Naive thymus-derived CD4-positive, alpha-beta T cell (primary cell): ENCODE measurements at places on chromosomes 11 and 22. TPM values are rescaled to one million over a fixed set of nuclear protein-coding genes. Genes with fewer than 3 reads are reported as not detected.

GRCh38 chr11:31414338-31414737, 44.7 kb downstream of the DNAJC24 start:
- DNase-seq: no peak
- H3K27ac ChIP-seq: no peak overlapping the region
- H3K36me3 ChIP-seq: peaks cover 5% of the 10 kb centered on the region
- H3K4me1 ChIP-seq: no peaks in the 10 kb centered on the region
- H3K27me3 ChIP-seq: no peaks in the 10 kb centered on the region

DNA sequence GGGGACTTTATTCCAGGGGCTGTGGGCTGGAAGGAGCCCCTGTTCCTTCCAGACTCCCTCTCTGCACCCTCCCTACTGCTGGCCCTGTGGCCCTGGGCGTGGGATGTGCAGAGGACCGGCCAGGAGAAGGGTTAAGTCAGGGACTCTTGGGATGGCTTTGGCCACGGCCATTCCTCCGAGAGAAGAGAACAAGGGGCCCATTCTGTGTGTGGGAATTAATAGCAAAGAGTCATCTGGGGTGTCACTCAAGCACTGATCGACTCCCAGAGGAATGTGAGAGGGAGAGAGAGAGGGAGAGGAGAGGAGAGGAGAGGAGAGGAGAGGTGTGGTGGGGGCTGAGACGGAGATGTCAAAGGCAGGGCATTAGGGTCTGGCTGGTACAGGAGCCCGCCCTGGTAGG, 14.2 kb upstream of the SOX10 start:
- H3K36me3 ChIP-seq: no peaks in the 10 kb centered on the region
- peaks cover 43% of the 10 kb centered on the region for H3K4me1 ChIP-seq
- no peak overlapping the region for H3K4me3 ChIP-seq
- no peak overlapping the region for H3K27ac ChIP-seq
- H3K27me3 ChIP-seq: no peaks in the 10 kb centered on the region
- DNase-seq: no peak

- DNase-seq: no peak
- H3K27ac ChIP-seq: peak overlapping the region; percentile 71
- H3K27me3 ChIP-seq: no peaks in the 10 kb centered on the region
- peaks cover 79% of the 10 kb centered on the region for H3K4me1 ChIP-seq
Observed at GRCh38 chr11:48006301-48006992, 26.1 kb downstream of the PTPRJ start.

GRCh38 chr11:59841514-59841913, 3.8 kb downstream of the CBLIF start:
- no peaks in the 10 kb centered on the region for H3K36me3 ChIP-seq
- H3K27ac ChIP-seq: no peak overlapping the region
- no peaks in the 10 kb centered on the region for H3K27me3 ChIP-seq
- no peaks in the 10 kb centered on the region for H3K4me1 ChIP-seq
- DNase-seq: no peak

- H3K4me1 ChIP-seq: peaks cover 27% of the 10 kb centered on the region
- no peaks in the 10 kb centered on the region for H3K36me3 ChIP-seq
- H3K27me3 ChIP-seq: no peaks in the 10 kb centered on the region
- H3K4me3 ChIP-seq: no peak overlapping the region
- no peak for DNase-seq
- no peak overlapping the region for H3K27ac ChIP-seq
Observed at GRCh38 chr11:67309166-67309565, 5.8 kb downstream of the SSH3 start.

- no peak overlapping the region for H3K27ac ChIP-seq
- DNase-seq: no peak
- H3K4me1 ChIP-seq: no peaks in the 10 kb centered on the region
- no peak overlapping the region for H3K4me3 ChIP-seq
- H3K36me3 ChIP-seq: no peaks in the 10 kb centered on the region
Observed at GRCh38 chr22:20155330-20156041, 4.6 kb upstream of the CCDC188 start.

DNA sequence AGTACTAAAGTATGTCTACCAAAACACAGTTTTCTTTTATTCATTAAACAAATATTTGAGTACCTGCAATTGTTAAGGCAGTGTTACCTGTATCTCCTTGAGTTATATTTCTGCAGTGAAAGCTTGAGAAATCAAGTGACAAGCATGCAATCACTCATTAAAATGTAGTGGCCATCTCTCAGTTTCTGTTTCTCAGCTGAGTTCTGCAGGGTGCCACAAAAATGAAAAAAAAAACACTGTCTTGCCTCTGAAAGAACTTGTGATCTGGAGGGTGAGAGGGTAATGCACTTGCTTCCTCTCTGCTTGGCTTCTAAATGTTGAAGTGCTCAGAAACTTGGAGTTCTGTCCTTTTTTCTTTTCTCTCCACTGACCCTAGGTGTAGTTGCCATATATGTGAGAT, 6.8 kb downstream of the QSER1 start:
- H3K27me3 ChIP-seq: no peaks in the 10 kb centered on the region
- H3K27ac ChIP-seq: no peak overlapping the region
- DNase-seq: no peak
- no peaks in the 10 kb centered on the region for H3K36me3 ChIP-seq

DNA sequence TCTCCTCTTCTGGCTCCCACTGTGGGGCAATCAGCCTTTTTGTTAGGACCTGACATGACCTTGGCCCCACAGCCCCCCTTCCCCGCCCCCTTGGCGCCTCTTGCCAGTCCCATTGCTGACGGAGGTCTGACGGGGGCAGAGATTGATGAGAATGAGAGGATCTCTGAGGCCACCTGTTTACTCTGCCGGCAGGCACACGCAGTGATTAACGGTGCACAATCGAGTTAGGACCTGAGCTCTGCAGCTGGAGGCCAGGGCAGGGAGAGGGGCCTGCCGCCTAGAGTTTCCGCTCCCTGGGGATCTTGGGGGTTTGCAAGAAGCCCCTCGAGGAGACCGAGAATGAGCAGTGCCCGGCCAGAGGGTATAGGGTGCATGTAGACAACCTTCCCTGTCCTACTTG, 6.8 kb upstream of the CHRM1 start:
- H3K36me3 ChIP-seq: no peaks in the 10 kb centered on the region
- peaks cover 9% of the 10 kb centered on the region for H3K4me1 ChIP-seq
- H3K4me3 ChIP-seq: no peak overlapping the region
- no peak overlapping the region for H3K27ac ChIP-seq
- peaks cover 17% of the 10 kb centered on the region for H3K27me3 ChIP-seq

DNA sequence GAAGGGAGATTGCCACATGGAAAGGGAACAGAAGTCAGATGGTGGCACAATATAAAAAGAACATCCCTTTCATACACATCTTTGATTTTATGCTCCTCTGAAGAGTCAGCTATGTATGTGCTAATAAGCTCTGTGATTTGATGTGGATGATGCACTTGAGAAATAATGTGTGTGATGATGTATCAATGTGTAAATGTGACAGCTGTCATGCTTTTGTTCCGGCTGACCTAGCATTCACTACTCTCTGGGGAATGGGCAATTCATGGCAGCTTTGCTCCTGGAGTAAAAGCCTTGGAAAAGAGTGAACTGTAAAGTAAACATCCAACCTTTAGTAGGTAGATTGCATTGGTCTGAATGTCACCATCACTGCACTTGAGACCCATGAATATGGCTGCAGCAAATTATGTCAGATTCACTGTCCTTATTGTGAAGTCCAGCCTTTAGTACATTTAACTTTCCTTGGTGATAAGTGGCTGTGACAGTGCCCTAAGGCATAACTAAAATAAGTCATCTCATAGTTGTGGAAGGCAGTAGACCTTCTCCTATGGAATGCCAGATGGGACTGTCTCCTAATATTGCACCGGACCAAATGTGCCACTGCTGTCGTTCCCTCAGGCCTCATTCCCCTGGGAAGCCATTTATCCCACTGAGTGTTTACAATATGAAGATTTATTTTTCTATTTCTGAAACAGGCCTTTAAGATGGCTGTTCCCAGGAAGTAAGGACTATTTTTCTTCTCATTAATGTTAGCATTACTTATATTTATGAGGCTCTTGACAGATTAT, 178.2 kb upstream of the CCDC90B start:
- H3K27me3 ChIP-seq: no peaks in the 10 kb centered on the region
- H3K27ac ChIP-seq: no peak overlapping the region
- no peaks in the 10 kb centered on the region for H3K36me3 ChIP-seq

DNA sequence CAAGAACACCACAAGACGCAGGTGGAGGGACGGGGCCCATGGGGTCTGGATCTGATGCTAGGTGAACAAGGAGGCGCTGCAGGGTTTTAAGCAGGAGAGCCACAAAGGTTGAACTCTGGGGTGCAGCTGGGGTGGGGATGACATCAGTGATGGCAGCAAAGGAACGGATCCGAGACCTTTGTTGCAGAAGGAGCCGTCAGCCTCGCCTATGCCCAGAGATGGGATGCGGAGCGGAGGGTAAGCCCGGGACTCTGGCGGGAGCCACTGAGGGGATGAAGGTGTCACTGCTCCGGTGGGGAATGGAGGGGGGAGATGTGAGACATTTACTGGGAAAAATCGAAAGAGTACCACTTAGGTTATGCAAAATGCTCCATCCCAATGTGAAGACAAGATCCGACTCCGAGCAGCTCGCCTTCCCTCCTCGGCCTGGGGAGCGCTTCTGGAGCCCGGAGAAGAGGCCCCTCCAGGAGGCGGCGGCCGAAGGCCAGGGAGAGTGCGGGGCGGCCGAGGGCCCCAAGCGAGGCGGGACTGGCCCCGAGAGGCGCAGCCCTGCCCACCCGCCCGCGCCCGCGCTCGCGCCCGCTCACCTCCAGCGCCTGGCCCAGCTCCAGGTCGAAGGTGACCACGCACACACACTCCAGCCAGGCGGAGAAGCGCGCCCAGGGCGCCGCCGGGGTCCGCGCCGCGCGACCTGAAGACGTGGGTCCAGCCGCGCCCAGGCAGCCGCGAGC, 422 bp downstream of the DENND6B start:
- H3K27me3 ChIP-seq: no peaks in the 10 kb centered on the region
- peak overlapping the region; percentile 45 for H3K27ac ChIP-seq

- no peak overlapping the region for H3K4me3 ChIP-seq
- no peak overlapping the region for H3K27ac ChIP-seq
- no peak for DNase-seq
- H3K27me3 ChIP-seq: no peaks in the 10 kb centered on the region
- H3K4me1 ChIP-seq: peaks cover 3% of the 10 kb centered on the region
- H3K36me3 ChIP-seq: peaks cover 11% of the 10 kb centered on the region
Observed at GRCh38 chr22:24444729-24445466, 17.5 kb downstream of the ADORA2A start.

- no peak overlapping the region for H3K27ac ChIP-seq
- no peak for DNase-seq
- no peaks in the 10 kb centered on the region for H3K36me3 ChIP-seq
- H3K4me1 ChIP-seq: no peaks in the 10 kb centered on the region
- H3K27me3 ChIP-seq: no peaks in the 10 kb centered on the region
Observed at GRCh38 chr11:75627906-75628668, 40.8 kb downstream of the MAP6 start.

DNA sequence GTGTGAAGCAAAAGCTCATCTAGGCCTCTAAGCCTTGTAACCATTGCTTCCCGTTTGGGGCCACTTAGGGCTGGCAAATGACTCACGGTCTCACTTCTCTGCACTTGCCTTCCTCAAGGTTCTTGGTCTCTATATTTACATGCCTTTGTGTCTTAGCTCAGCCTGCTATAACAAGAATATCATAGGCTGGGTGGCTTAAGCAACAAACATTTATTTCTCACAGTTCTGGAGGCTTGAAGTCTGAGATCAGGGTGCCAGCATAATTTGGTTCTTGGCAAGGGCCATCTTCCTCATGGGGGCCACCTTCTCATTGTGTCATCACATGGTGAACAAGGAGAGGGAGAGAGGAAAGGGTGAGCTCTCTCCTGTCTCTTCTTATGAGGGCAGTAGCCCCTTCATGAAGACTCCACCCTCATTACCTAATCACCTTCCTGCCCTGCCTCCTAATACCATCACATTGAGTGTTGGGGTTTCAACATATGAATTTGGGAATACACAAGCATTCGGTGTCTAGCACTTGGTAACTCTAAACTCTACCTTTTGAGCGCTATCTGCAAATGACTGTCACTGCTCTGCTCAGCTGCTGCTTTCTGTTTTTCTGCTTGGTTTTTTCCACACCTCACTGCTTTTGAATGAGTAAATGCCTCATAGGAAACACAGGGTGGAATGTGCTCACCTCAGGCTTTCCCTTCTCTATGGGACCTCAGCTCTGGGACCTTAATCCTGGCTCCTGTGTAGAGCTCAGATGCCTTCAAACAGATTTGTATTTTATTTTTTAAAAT, 16.2 kb upstream of the ME3 start:
- no peak for DNase-seq
- H3K4me3 ChIP-seq: no peak overlapping the region
- H3K4me1 ChIP-seq: no peaks in the 10 kb centered on the region
- H3K36me3 ChIP-seq: no peaks in the 10 kb centered on the region
- no peak overlapping the region for H3K27ac ChIP-seq

DNA sequence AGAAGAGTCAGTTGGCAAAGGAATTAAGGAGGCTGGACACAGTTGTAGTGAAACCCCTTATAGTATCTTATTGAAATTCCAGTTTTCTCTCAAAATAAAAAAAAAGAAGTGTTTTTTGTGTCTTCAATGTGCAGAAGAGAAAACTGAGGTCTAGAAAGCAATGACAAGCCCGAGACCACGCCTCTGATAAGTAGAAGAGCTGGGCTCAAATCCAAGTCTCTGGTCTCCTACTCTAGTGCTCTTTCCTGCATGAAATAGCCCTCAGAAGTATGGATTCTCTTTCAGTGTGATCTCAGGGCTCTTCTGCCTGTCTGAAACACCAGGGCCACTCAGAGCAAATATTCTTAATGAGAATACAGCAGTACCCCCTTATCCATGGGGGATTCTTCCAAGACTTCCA, 200.9 kb downstream of the KIF18A start:
- H3K4me3 ChIP-seq: no peak overlapping the region
- no peaks in the 10 kb centered on the region for H3K36me3 ChIP-seq
- H3K27me3 ChIP-seq: no peaks in the 10 kb centered on the region

DNA sequence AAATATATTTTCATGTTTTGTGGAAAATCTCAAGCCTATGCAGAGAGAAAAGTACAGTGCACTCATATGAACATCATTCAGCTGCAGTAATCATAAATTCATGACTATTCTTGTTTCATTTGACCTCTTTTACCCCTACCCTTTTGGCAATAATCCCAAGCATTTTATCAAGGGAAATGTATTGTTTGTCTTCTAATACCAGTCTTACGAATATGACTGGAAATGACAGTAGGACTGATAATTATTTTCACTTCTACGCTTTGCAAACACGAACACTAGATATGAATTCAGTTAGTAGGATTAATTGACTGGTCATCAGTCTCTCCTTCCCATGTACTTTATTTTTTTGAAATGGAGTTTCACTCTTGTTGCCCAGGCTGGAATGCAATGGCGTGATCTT, 90.3 kb downstream of the MTMR3 start:
- no peak overlapping the region for H3K4me3 ChIP-seq
- no peaks in the 10 kb centered on the region for H3K36me3 ChIP-seq
- DNase-seq: no peak
- no peaks in the 10 kb centered on the region for H3K4me1 ChIP-seq
- H3K27me3 ChIP-seq: no peaks in the 10 kb centered on the region

- DNase-seq: peak; percentile 46
- peaks cover 3% of the 10 kb centered on the region for H3K36me3 ChIP-seq
- H3K27ac ChIP-seq: peak within 1 kb of the TSS; percentile 33
- peak within 1 kb of the TSS; percentile 43 for H3K4me3 ChIP-seq
Observed at GRCh38 chr22:23772649-23773473, at the start of gene MMP11. MMP11 (plus strand) TSS chr22:23772849; CDS start chr22:23772871, 22 bp downstream.

GRCh38 chr11:10405865-10406592, 49.0 kb upstream of the AMPD3 start:
- no peaks in the 10 kb centered on the region for H3K27me3 ChIP-seq
- H3K4me3 ChIP-seq: no peak overlapping the region

The SLC35F2 gene
- polyA plus RNA-seq: 4.2 TPM

The CYTH4 gene
- 71.1 TPM for polyA plus RNA-seq

The TOP3B gene
- 8.4 TPM for polyA plus RNA-seq

The UBQLNL gene
- polyA plus RNA-seq: not detected

The OPCML gene
- polyA plus RNA-seq: not detected

The ZNF214 gene
- not detected for polyA plus RNA-seq

The ABCC8 gene
- polyA plus RNA-seq: not detected
